ENCODE measurements at places on chromosomes 2 and 18.

DNA sequence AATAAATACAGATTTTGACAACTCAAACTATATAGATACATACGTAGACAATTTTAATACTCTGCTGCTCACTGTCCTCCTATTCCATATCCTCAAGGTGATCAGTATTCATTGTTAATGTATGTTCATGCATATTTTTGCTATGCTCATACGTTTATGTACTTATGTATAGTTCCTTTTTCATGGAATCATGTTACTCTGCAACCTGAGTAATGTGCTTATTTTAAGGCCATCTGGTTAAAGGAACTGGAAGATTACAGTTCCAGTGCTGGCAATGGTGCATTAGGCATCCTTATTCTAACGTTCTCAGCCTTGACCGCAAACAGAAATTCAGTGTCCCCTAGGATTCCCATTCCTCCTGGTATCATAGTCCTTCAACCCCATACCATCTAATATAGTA is 385.0 kb upstream of the TNP1 start:
- DNase-seq, result no peak

DNA sequence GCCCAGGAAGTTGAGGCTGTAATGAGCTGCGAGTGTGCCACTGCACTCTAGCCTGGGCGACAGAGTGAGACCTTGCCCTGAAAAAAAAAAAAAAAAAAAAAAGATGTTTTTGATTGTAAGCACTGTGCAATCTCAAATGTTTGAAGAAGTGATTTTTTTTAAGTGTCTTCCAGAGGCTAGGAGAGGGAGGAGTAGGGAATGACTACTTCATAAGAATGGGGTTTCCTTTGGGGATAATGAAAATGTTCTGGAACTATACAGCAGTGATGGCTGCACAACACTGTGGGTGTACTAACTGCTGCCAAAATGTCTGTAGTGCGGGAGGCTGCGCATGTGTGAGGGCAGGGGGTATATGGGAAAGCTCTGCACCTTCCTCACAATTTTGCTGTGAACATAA is 83.7 kb downstream of the MCFD2 start:
- DNase-seq, result no peak

- no peak for DNase-seq
These were observed 26.2 kb downstream of the CREG2 start for GRCh38 chr2:101361121-101361520.

DNA sequence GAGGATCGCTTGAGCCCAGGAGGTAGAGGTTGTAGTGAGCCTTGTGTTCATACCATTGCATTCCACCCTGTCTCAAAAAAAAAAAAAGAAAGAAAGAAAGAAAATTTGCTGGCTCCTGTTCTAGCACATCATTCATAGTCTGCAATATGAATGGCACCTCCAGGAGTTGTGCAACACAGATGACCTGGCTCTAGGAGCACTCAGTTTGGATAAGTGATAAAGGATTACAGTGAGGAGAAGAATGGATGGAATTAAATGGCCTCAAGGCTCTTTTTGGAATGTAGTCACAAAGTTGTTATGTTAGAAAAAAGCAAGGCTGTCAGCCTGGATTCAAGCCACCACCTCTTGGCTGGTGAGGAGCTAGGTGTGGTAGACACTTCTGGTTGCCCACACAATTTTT is 21.5 kb upstream of the SPRED2 start:
- no peak for DNase-seq

DNA sequence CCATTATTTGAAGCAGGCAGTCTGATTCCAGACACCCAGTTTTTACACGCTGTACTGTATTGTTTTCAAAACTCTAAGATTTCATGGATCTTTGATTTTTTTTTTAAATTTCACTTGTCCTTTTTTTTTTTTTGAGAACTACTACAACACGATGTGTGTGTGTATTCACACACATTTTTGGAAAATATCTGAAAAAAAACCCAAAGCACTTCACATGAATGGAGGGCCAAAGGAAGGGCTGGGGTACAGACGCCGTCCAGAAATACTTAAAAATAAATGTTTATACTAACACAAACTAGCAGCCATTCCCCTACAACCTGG is 314 bp upstream of the SSB start:
- DNase-seq, result no peak

DNA sequence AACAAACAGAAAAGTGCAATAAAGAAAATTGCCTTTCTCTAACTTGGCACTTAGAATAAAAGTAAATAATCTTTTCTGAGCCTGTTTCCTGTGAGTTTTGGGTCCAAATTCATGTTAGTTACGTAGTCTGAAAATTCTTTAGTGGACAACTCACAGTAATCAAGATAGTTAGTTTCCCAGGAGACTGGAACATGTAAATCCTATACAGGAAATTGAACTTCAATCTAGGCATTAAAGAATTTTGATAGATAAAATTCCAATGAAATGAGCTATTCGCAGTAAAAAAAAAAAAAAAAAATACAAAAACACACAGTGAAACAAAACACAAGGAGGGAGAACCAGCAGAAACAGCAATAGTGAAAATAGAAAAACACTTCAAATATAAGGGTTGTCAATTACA is 83.8 kb upstream of the REG3G start:
- DNase-seq, result no peak

DNA sequence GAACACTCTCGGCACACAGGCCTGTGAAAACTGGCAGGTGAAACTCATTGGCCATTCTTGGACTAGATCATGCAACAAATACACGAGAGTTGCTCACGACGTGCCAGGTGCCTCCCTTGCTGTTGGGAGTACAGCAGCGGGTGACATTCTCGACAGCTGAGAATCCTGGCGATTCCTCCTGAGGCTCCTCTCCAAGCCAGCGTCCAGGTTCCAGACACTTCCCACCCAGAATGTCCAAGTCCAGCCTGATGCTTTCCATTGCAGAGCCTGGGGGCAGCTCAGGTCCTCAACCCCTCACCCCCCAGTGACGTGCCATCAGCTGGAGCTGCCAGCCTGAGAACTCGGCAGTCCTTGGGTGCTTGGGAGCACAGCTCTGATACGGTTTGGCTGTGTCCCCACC is 124.2 kb downstream of the PXDN start:
- DNase-seq, result no peak

- DNase-seq, result no peak
These were observed 7.4 kb downstream of the BOD1L2 start for GRCh38 chr18:57154191-57154830.

DNA sequence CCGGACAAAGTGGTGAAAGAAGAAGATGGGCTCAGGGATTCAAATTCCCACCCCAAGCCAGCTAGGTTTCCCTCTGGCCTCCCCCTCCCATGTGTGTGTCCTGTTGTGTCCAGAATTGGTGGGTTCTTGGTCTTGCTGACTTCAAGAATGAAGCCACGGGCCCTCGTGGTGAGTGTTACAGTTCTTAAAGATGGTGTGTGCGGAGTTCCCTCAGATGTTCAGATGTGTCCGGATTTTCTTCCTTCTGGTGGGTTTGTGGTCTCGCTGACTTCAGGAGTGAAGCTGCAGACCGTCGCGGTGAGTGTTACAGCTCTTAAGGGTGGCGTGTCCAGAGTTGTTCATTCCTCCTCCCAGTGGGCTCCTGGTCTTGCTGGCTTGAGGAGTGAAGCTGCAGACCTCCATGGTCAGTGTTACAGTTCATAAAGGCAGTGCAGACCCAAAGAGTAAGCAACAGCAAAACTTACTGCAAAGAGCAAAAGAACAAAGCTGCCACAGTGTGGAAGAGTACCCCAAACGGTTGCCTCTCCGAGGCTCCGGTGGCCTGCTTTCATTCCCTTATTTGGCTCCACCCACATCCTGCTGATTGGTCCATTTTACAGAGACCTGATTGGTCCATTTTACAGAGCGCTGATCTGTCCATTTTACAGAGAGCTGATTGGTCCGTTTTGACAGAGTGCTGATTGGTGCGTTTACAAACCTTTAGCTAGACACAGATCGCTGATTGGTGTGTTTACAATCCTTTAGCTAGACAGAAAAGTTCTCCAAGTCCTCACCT is 37.7 kb upstream of the KLF11 start:
- DNase-seq, result no peak

GRCh38 chr2:166126007-166126639 is 1.7 kb downstream of the SCN1A start:
- no peak for DNase-seq

- DNase-seq, result no peak
These were observed 10.6 kb downstream of the GPC1 start for GRCh38 chr2:240445961-240446663.

GRCh38 chr2:189363559-189363958 is 77.7 kb upstream of the WDR75 start:
- no peak for DNase-seq

- DNase-seq, result no peak
These were observed 80.0 kb downstream of the EXOC6B start for GRCh38 chr2:72745679-72746368.

DNA sequence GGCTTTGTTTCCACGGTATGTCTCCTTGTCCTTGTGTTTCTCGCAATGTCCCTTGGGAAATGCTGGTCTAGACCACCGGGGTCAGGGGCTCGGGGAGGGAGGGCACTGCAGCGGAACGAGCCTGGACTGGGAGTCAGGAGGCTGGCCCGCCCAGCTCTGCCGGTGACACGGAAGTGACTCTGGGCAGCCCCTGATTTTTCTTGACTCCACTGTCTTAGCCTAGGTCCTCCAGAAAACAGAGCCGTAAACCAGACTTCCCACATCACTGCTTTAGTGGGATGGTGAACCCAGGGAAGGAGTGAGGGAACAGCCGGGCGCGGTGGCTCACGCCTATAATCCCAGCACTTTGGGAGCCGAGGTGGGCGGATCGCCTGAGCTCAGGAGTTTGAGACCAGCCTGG is 144.2 kb downstream of the ASB1 start:
- DNase-seq, result no peak

DNA sequence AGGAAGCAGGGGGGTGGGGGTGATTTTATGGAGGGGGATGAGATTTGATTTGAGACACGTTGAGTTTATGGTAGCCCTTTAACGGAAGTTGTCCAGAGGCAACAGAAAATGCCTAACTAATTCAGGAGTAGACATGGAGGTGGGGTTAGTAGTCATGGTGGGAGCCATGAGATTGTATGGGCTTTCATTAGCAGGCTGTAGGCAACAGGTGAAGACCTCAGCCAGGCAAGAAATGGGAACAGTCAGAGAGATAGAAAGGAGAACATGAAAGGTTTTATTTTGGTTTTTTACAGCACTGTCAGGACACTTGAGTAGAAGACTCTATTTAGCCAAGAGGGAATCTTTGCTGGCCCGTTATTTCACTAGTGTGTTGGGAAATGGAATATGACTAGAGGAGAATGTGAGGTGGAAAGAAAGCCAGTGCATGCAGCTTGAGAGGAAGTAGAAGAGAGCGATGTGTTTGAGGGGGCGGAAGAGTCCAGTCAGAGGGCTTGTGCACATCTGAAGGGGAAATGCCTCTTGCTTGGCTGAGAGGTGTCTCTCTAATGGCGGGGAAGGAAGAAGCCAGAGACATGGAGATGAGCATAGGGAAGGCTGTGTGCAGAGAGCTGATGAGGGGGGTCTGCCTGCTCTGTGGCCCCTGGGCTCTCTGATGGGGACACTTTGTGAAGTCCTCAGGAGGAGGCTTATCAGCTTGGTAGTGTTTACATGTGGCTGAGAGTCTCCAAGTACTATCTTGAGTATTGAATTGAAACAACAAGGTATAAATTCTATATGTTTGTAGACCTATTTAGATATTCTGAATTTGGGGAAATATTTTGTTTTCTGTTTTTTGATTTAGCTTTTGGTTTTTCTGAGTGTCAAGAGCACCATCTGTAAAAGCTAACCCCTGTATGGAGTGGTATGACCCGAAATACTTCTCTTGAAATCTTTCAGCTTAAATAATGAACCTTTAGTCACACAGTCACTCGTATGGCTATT is 66.9 kb upstream of the ITM2C start:
- DNase-seq, result no peak

DNA sequence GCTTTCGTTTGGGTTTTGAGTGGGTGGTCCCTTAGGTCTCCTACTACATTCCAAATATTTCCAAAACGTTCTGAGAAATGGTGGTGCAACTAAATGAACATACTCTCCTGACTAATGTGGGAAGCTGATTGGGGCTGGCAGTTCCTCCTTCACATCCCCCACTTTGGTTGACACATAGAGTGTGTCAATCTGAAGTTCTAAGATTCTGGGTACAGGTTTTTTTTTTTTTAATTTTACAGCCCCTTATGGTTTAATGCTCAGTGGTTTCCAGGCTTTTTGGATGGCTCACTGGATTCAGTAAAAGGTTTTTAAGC is 58.4 kb upstream of the ITGB6 start:
- no peak for DNase-seq

DNA sequence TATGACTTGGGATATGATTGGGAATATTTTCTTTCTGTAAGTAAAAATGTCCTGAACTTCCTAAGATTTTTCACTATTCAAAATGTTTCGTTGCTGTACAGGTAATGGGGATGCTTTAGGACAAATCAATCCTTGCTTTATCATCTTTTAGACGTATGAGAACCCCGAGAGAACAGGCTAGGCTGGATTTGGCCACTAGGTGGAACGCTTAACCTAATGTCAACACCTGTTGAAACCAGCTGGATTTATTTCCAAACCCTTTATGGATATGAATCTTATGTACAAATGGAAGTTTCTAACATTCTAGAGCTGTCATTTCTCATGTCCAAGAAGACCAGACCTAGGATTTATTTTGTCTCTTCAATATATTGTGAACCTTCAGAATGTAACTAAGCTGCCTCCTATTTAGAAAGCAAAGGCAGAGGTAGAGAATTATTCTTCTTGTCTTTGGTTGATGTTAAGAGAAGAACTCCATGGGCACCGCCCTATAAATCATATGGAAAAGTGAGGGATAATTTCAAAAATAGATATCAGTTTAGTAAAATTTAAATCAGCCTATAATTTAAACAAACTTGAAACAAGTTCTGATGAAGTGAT is 96.7 kb downstream of the PMAIP1 start:
- DNase-seq, result no peak

DNA sequence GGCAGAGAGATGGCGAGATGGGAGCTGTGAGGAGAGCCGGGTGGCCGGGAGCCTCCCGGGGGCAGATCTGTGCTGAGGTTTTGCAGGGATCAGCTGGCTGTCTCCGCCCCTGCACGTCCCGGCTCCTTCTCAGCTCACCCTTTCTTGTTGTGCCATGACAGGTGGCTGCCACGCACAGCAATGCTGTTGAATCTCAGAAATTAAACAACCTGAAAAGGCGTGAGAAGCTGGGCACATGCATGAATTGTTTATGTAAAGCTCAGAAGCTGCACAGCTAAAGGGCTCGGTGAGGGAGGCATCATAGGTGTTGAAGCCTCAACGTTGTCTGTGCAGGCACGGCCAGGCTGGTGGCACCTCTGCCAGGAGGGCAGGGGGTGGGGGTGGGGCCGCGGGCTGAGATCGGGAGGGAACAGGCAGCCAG is 858 bp upstream of the RTP5 start:
- no peak for DNase-seq

- DNase-seq, result no peak
These were observed 314.0 kb downstream of the MEIS1 start for GRCh38 chr2:66748939-66749338.

DNA sequence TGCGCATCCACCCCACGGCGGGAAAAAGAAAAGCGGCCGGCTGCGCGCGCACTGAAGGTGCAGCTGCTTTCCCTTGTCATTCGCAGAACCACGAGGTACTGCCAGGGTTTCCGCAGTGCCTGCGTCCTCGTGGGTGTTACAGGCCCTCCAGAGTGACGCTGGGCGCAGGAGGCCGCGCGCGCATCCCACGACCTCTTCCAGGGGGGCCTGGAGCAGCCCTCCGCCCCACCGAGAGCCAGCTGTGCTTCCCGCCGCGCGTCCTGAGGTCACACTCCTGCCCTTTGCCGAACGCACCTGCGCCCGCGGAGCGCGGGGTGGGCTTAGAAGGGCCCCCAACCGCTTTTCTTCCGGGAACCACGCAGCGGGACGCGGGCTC is 378 bp upstream of the IAH1 start:
- peak; percentile 31 for DNase-seq

GRCh38 chr2:102025583-102026267 is 34.0 kb downstream of the IL1R2 start:
- no peak for DNase-seq

- no peak for DNase-seq
These were observed 321.2 kb upstream of the VRK2 start for GRCh38 chr2:57725337-57725947.
